NCI-H187 treated with DMSO at 0.1 percent for 48 hours (cell line): ENCODE measurements at places on chromosomes 11 and 22.

GRCh38 chr11:118342503-118343161 lies at the start of gene CD3D:
TSS of gene CD3D (minus strand) at chr11:118342705. CDS start at chr11:118342607, 98 bp downstream.
- DNase-seq = no peak

GRCh38 chr11:57508341-57509170 lies 6.9 kb downstream of the SLC43A1 start:
- no peak for DNase-seq

- DNase-seq = no peak
These were observed 3.6 kb downstream of the THOC5 start for GRCh38 chr22:29550005-29550404.

DNA sequence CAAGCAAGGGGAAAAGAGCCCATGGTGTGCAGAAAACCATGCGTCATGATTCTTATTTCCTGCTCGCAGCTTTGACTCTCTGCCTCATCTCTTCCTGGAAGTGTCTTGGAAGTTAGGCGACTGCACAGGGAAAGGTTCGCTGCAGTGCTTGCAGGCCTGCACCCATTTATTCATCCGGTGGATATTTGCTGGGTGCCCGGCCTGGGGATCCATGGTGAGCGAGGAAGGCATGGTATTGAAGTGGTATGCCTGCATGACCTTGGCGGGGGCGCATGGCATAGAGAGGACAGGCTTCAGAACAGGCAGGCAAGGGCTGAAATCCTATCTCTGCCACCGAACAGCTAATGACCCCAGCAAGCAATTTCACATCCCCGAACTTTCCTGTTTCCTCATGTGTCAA lies 40.6 kb downstream of the FAM83F start:
- DNase-seq = no peak

GRCh38 chr22:46077669-46078099 lies 72.6 kb upstream of the PPARA start:
- DNase-seq = no peak

DNA sequence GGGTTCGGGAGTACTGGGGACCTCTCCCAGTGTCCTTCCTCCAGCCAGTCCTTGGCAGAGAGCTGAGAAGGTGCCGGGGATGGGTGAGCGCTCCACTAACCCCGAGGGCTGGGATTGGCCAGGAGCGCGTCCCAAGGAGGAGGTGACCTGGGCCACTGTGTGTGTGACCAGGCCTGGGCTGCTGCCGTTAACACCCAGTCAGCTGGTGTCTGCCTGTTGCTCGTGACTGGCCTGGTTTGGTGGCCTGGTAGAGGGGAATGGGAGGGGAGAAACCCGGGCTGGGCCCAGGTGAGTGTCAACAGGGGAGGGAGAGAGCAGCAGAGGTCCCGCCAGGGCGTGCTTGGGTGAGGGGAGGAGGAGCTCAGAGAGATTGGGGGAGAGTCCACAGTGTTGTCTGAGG lies 29.9 kb upstream of the GRAMD4 start:
- DNase-seq = no peak

GRCh38 chr11:61027141-61027840 lies 55.8 kb downstream of the CD6 start:
- DNase-seq = no peak

- no peak for DNase-seq
These were observed 105.3 kb upstream of the E2F8 start for GRCh38 chr11:19345848-19346681.

- DNase-seq = peak; percentile 39
These were observed at the start of gene OR51D1 for GRCh38 chr11:4636962-4637661. TSS of gene OR51D1 (plus strand) at chr11:4637477. CDS start at chr11:4639791, 2,314 bp downstream.

DNA sequence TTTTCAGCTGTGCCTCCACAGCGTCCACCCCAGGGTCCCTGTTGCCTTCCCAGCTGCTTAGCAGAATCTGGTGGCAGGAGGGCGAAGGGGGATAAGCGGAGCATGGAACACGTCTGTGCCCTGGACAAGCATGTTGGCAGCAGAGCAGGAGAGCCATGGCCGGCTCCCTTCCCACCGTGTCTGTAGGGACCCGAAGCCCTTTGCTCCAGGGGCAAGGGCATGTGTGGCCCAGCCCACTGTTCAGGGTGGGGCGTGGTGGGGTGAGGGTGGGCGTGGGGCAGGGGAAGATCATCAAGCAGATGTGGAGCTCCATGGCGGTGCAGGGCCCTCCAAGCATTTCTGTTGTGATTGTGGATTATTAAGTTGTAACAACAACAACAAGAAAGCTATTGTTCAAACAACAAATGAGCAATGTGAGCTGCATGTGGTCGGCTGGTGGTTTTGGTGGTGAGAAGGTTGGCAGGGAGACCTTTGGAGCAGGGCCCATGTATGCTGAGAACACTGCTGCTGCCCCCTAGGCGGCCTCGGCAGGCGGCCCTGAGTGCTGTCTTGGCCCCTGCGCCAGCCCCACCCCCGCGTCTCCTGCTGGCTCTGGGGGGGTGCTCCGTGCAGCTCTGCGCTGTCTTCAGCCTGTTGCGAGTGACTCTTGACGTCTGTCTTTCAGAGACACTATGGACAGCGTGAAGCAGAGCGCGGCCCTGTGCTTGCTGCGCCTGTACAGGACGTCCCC lies 50.9 kb downstream of the AP2A2 start:
- no peak for DNase-seq

DNA sequence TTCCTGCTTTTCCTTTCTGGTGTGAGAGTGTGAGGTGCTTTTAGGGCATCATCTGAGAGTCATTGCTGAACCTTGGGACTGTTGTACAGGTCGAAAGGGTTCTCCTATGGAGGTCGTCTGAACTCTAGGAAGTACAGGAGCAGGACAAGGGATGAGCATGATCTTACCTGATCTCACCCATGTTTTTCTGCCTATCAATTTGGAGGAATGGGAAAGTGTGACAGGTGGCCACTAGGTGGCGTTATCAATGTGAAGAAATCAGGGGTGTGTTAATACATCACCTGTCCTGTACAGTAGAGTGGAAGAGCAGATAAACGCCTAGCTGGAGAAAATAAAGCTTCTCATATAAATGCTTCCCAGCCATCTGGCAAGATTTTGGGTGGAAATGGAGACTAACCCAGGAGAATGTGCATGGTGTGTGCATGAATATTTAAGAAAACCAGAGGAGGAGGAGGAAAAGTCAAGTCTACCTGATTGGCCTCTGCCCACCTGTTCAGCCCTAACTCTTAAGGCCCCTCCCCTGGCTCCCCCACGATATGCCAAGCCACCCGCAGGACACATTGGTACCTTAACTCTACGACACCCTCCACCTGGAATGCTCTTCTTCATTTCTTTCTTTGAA lies 72.0 kb upstream of the NARS2 start:
- DNase-seq = peak; percentile 37

GRCh38 chr11:35247428-35247827 lies 108.5 kb downstream of the CD44 start:
- DNase-seq = no peak

DNA sequence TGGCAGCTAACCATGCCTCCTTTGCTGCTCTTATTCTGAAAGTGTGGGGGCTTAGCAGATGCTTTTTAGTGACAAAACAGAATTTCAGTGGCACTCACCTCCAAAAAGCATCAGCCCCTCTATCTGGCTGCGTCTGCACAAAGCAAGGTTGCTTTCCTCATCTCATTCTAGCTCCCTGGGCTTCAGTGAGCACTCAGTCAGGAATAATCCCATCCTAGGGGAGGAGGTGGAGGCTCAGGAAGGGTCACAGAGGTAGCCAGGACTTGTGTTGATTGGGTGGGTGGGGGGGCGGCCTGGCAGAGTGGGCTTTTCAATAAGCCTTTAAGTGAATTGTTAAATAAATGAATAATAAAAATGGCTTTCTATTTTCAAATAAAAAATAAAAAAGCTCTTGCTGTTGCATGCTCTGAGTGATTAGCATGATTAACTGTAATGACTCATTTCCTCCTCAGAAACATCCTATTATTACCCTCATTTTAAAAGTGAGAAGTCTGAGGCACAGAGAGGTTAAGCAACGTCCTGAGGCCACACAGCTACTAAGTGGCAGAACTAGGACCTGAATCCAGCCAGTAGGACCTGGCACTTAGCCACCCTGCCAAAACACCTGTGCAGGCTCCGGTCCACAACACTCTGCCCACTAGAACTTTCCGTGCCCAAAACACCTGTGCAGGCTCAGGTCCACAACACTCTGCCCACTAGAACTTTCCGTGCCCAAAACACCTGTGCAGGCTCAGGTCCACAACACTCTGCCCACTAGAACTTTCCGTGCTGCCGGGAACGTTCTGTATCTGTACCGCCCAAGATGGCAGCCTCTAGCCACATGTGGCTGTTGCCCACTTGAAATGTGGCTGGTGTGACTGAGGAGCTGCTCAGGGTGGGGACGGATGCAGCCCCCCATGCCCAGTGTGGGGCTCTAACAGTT lies 5.5 kb downstream of the B3GAT1 start:
- DNase-seq = no peak

GRCh38 chr11:6653097-6653496 lies 2.5 kb downstream of the DCHS1 start:
- DNase-seq = no peak

DNA sequence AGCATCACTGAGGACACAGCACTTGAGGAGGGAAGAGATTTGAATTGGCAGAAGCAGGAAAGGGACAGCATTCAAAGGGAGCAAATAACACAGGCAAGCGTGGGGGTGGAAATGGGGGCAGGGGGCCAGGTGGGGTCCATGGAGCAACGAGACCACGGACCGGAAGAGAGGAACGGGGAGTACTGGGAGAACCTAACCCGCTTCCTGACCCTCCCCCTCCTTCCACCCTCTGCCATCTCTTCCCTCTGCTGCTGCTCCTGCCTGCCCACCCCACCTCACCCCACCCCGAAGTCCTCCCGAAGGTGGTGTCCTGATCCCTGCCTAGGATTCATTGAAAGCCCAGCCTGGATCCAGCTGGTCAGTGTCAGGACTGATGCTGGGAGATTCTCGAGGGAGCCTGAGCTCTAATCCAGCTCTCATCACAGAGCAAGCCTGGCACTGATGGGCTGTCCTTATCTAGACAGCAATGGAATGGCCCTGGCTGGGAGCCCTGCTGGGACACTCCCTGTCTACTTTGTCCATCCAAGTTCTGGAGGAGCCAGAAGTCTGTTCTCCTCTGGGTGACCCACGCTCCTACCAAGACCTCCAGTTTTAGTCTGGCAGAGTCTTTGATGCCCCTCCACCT lies 105.0 kb downstream of the TRIM29 start:
- DNase-seq = no peak
